ENCODE measurements at places on chromosomes 7 and 10.

- DNase-seq, result no peak
These were observed 319.7 kb upstream of the POM121L12 start for GRCh38 chr7:52715701-52716100.

DNA sequence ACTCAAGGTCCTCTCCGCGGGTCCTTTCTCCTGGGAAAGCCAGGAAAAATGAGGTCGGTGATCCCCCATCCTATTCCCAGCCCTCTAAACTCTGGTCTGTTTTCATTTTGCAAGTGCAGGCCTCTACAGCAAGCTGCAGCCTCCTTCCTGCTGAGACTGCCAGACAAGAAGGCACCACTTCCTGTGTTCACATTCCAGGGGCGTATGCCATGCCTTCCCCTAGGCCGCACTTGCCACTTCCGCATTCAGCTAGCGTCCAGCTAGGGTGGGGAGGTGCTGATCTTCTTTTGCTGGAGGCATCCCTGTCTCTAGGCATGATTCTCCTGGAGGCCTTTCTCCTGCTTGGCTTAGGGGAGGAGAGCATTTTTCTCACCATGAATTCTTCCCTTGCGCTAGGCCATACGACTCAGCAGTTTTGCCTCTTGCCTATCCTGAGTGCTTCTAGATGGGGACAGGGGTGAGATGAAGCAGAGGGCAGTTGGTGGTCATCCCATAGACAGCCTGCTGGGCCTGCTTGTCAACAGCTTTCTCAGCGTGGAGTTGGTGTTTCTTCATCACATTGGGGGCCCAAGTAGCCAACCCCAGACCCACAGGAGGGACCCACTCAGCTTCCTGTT lies 328.9 kb downstream of the RPS24 start:
- DNase-seq, result no peak

- no peak for DNase-seq
These were observed 9.1 kb downstream of the CELF2 start for GRCh38 chr10:11026773-11027172.

DNA sequence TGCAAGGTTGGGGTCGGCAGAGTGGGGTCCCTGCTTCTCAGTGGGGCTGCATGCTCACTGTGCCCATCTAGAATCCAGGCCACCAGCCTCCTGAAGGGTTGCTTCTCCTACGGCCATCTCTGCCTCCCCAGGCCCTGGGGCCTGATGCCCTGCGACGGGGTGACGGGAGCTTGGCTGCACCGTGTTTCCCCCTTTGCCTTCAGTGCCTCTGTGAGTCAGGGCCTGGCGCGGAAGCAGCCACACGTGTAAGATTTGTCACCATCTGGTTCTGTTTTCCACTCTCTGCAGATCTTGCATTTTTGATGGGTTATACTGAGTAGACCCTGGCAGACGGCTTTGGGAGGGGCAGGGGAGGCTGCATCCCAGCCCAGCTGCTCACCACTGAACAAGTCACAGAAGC lies 7.2 kb downstream of the ADAMTS14 start:
- DNase-seq, result no peak

DNA sequence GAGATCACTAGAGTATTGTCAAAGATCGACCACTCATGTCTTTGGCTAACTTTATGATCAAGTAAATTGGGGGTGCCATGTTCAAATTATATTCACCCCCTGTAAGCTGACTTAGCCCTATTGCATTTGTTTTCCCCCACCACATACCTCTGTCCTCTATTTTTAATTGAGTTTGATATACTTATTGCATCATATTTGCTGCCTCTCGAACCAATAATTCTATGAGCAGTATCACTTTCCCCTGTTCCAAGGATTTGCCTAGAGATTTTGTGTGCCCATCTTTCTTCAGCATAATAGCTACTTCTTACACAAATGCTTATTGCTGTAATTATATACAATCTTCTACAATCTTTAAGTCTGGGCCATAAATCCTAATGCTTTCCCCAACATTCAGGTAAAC lies 245.2 kb downstream of the COBL start:
- DNase-seq, result no peak

- no peak for DNase-seq
These were observed 162.0 kb upstream of the PLXNA4 start for GRCh38 chr7:132738254-132738653.

DNA sequence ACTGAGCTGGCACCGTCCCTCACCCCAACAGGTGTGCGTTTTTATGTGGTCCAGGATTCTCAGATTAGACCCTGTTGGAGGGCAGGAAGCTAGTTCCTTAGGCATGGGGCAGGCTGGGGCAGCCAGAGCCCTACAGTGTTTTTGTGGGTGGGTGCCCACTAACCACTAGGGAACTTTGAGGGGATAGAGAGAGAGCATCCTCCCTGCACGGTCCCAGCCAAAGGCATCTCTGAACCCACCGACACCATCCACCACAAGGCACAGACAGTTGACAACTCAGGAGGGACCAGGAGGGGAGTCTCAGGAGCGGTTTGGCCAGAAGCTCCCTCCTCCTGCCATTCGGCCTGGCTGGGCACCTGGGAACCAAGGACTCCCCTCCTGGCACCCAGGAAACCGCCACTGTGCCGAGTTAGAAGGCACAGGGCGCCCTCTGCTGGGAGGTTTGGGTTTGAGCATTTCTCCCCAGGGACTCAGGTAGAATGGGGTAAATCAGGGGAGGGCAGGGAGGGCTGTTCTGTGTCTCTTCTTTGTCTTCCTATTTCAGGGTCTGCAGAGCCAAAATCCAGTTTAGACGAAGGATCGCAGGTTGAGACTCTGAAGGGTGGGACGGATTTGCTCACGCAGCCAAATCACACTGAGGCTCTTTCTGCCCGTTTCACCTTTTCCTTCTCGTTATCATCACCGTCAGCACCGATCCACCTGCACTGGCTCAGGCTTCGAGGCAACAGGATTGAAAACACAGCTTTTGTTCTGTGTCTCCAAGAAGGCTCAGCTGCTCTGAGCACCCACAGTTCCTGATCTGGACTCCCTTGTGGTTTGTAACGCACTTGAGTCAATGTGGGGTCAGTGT lies 84.8 kb upstream of the COL13A1 start:
- DNase-seq, result peak; percentile 45

DNA sequence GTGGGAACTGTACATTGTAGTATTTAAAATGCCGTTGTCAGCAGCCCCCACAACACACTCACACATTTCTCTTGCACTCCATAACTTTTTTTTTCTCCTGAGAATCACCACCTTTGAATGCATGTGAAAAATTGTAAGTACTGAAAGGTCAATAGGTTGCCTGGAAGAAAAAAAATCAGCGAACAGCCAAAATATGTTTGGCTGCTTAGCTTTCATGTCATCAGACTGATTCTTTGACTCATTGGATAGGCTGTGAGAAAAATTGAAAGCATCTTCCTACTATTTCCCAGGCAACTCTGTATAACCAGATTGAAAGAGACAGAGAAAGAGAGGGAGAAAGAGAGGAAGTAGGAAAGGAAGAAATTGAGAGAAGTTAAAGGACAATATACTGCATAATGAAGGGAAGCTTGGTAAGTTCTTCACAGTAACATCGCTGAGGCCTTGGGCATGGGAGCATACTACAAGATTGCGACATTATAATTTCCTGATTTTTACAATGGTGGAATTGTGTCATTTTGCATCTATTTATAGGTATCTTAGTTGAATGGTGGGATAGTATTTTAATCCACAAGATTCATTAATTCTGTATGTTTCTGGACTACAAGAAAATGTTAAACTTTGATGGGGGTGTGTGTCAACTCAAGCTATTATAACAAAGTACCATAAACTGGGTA lies 249.3 kb upstream of the KCND2 start:
- no peak for DNase-seq

DNA sequence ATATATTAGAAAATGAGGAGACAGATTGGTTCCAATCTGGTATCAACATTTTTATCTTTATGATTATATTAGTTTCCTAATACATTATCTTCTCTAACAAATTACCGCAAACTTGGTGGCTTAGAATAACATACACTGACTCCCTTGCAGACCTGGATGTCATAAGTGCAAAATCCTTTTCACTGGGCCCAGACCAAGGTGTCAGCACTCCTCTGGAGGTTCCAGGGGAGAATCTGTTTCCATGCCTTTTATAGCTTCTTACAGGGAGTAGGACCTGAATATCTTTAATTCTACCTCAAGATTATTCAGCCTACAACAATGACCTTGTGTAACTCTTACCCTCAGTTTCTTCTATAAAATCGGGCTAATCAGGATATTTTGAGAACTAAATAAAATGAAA lies 329.9 kb upstream of the GRM3 start:
- DNase-seq, result no peak

DNA sequence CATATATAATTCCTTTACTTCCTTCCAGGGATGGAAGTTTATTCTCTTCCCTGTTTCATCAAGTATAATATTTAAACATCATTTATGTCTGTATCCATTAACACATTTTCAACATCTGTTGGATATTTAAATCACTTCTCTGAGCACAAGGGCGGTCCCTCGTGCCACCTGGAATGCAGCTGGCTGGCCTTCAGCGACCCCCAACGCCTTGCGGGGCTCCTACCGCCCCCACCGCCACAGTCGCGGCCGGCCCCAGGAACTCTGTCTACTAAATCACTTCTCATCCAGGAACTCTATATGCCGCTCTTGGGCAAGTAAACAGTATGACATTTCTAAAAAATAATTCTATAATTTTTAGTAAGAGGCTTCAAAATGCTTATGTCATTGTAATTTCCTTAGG lies 221.1 kb upstream of the PTN start:
- no peak for DNase-seq

DNA sequence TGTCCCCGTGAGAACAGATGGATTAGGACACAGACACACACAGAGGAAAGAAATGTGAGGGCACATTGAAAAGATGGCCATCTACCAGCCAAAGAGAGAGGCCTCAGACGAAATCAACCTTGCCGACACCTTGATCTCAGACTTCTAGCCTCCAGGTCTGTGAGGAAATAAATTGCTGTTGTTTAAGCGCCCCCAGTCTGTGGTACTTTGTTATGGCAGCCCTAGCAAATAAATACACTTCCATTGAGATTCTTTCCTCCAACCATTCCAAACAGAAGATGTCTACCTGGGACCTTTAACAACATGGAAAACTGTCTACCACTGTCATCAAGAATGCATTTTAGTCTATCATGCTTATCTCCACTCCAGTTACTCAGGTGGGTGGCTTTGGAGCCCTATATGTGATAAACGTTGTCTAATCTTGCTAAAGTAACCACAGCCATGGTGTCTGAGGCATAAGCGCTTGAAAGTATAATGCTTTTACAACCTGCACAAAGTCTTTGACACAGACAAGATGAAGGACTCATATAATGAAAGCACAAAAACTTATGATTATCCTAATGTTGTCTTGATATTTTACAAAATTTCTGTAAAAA lies 244.3 kb downstream of the MTERF1 start:
- DNase-seq, result no peak

GRCh38 chr7:4711634-4712033 lies 29.5 kb downstream of the FOXK1 start:
- no peak for DNase-seq

DNA sequence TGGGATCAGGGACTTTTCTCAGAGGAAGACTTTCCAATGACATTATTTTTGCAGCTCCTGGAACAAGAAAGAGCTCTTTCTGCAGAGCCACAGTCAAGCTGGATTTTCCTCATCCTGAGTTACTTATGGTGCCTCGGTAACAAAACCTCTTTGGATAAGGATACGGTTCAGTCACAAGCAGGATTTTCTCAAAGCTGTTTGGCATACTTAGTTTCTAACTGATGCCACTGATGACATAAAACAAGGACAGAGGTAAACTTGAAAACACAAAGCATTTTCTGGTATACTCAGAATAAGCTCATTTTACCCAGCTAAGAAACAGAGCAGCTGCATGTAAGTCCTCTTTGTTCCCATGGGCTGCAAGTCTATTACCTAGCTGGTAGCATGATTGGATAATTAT lies 340.9 kb upstream of the MEOX2 start:
- no peak for DNase-seq

GRCh38 chr10:3139216-3139910 lies 33.2 kb downstream of the PITRM1 start:
- no peak for DNase-seq

DNA sequence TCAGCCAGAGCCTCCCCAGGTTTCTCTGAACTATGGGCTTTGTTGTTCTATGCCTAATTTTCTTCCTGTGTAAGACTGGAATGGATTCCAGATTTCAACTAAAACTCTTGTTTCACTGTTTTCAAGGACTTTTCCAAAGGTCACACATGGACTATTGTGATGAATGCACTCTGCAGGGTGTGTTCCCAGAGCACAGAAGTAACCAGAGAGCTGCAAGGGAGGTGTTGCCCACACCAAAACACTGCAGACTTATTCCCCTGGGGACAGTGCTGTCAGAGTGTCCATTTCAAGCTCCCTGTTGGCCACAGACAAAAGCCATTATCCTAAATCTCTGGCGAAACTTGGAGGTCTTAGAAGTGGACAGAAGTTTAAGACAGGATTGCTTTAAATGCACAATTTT lies 231.6 kb downstream of the TRIL start:
- DNase-seq, result no peak

DNA sequence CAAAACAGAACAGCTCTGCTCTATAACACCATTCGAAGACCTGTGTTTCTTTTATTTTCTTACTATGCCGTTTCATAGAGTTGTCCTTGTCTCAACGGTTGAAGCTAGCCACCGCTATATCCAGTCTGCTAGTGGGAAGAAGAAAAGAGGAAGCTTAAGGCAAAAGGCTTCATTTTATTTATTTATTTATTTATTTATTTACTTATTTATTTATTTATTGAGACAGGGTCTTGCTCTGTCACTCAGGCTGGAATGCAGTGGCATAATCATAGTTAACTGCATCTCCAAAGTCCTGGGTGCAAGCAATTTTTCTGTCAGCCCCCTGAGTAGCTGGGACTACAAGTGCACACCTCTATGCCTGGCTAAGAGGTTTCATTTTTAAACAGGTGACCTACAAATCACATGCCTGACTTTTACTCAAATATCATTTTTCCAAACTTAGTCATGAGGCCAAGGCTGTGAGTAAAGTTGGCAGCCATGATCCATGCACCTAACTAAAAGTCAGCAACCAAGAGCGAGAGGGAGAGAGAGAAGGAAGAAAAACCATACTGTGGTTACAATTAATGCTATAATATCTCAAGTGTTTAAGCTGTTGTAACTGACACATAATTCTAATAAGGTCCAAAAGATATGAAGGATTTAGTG lies 1305.3 kb upstream of the LRRTM3 start:
- no peak for DNase-seq

- no peak for DNase-seq
These were observed 63.1 kb upstream of the ADRB1 start for GRCh38 chr10:113980408-113981087.
